ENCODE measurements at places on chromosomes 7 and 10. TPM values are rescaled to one million over a fixed set of nuclear protein-coding genes. Genes with fewer than 3 reads are reported as not detected.

- DNase-seq: no peak
- H3K27me3 ChIP-seq: peaks cover 30% of the 10 kb centered on the region
- no peaks in the 10 kb centered on the region for H3K36me3 ChIP-seq
- peak overlapping the region; percentile 36 for H3K4me3 ChIP-seq
Measured at GRCh38 chr7:158957921-158958491, 101.6 kb downstream of the DYNC2I1 start.

DNA sequence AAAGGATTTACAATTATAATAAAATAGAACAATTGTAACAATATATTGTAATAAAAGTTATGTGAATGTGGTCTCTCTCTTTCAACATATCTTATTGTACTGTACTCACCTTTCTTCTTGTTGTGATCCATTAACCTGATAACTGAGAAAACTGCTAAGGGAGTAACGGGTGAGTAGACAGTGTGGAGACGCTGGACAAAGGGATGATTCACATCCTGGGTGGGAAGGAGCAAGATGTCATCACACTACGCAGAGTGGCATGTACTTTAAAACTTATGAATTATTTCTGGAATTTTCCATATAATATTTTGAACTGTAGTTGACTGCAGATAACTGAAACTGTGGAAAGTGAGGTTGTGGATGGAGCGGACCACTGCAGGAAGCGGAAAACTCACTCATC, 91.2 kb upstream of the PLPP4 start:
- H3K4me3 ChIP-seq: no peak overlapping the region
- H3K27me3 ChIP-seq: peaks cover 20% of the 10 kb centered on the region
- H3K27ac ChIP-seq: no peak overlapping the region
- H3K36me3 ChIP-seq: no peaks in the 10 kb centered on the region
- DNase-seq: no peak
- H3K4me1 ChIP-seq: no peaks in the 10 kb centered on the region

SPDYE2 gene
- not detected for total RNA-seq

EVX1 gene
- not detected for total RNA-seq

DNA sequence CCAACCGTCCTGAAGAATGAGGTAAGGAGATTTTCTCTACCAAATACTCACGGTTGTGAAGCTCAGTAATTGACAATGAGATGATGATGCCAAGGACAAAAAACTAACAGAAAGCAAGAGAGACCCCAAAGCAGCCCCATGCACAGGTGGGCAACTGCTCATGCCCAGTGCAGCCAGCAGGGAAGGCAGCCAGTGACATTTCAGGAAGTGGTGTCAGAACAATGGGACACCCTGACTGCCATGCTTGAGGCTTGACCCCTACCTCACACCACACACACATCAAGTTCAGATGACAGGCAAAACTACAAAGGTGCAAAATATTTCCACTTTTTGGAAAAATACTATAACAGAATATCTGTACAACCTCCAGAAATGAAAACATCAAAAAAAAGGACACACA, 66.9 kb downstream of the CFAP46 start:
- no peaks in the 10 kb centered on the region for H3K36me3 ChIP-seq
- no peak overlapping the region for H3K4me3 ChIP-seq
- H3K27me3 ChIP-seq: peaks cover 80% of the 10 kb centered on the region
- DNase-seq: no peak
- H3K4me1 ChIP-seq: no peaks in the 10 kb centered on the region

DNA sequence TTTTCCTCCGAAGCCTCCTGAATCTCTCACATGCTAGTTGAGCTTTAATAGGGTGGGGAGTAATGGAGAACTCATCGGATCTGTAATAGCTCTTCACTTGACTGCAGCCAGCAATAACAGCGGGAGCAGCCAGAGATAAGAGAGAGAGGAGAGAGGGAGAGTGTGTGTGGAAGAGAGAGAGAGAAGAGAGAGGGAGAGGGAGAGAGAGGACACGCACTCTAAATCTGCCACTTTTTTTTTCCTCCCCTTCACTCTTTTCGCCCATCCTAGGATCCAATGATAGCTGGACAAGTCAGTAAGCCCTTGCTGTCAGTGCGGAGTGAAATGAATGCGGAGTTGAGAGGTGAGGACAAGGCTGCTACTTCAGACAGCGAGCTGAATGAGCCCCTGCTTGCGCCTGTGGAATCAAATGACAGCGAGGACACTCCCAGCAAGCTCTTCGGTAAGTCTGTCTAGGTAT, 107.9 kb downstream of the POU6F2 start:
- H3K4me3 ChIP-seq: peak overlapping the region; percentile 57
- no peak for DNase-seq
- H3K27ac ChIP-seq: no peak overlapping the region
- peaks cover 45% of the 10 kb centered on the region for H3K27me3 ChIP-seq

DNA sequence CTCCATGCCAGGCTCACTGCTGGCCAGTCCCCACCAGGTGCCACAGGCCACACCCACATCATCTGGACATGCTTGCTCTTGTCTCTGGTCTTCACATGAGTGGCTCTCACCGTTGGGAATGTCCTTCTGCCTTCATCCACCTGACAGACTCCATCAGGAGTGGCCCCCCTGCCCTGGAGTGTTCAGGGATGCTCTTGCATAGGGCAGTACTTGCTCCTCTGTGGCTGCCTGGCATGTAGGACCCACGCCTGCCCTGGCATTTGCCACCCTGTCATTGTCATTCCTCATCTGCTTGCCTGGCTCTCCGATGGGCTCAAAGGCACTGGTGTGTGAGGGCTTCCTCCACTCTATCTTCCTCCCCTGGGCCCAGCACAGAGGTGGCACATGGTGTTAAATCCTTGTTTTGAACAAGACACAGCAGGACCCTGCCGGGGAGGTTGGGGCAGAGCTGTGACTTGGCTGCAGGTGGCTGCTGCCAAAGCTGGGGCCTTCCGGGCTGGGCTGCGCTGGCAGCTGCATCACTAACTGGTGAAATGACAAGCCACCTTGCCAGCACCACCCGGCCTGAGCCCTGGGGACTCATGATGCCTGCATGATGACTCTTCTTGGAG, 1.8 kb downstream of the SH2D4B start:
- no peaks in the 10 kb centered on the region for H3K36me3 ChIP-seq
- DNase-seq: no peak
- H3K27me3 ChIP-seq: no peaks in the 10 kb centered on the region
- peaks cover 34% of the 10 kb centered on the region for H3K4me1 ChIP-seq

BAIAP2L1 gene
- total RNA-seq: 2.1 TPM

DNA sequence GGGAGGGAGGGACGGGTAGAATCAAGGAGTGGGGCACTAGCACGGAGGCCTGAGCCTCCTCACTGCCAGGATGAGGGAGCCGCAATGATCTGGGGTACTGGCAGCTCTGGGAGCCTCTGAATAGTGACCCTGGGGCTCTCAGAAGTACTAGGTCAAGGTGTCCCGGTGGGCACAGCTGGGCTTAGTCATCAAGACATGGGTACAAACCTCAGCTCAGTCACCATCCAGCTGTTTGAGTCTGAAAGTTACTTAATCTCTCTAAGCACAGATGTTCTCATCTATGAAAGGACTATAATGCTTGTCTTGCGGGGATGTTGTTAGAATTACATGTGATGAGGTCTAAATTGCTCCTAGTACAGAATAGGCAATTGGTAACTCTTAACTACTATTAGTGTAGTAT, 276.8 kb downstream of the KCNMA1 start:
- no peaks in the 10 kb centered on the region for H3K4me1 ChIP-seq
- no peak overlapping the region for H3K4me3 ChIP-seq
- no peak for DNase-seq
- H3K27ac ChIP-seq: no peak overlapping the region

DNA sequence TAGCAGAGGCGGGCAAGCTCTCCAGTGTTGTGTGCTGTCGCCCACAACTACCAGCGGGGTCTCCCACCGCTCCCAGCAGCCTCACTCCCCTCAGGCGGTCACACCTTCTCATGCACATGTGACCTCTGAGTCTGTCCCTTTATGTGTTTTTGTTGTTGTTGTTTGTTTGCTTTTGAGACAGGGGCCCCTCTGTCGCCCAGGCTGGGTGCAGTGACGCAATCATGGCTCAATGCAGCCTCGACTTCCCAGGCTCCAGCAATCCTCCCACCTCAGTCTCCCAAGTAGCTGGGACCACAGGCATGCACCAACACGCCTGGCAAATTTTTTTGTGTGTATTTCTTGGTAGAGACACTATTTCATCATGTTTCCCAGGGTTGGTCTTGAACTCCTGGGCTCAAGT, 1.5 kb downstream of the CPSF4 start:
- peak overlapping the region; percentile 93 for H3K4me3 ChIP-seq
- H3K27me3 ChIP-seq: no peaks in the 10 kb centered on the region
- no peak for DNase-seq
- no peak overlapping the region for H3K27ac ChIP-seq
- H3K36me3 ChIP-seq: peaks cover 30% of the 10 kb centered on the region

WEE2 gene
- total RNA-seq: not detected

ZNF804B gene
- total RNA-seq: not detected

FRMD4A gene
- total RNA-seq: 26.1 TPM

GRCh38 chr10:124131172-124131571, 37.8 kb upstream of the CHST15 start:
- no peaks in the 10 kb centered on the region for H3K36me3 ChIP-seq
- H3K4me3 ChIP-seq: no peak overlapping the region
- H3K27me3 ChIP-seq: peaks cover 16% of the 10 kb centered on the region
- no peaks in the 10 kb centered on the region for H3K4me1 ChIP-seq
- no peak overlapping the region for H3K27ac ChIP-seq

CRTAC1 gene
- 2.3 TPM for total RNA-seq

- no peaks in the 10 kb centered on the region for H3K36me3 ChIP-seq
- H3K27me3 ChIP-seq: peaks cover 6% of the 10 kb centered on the region
- H3K27ac ChIP-seq: no peak overlapping the region
Measured at GRCh38 chr7:65441010-65441409, 67.4 kb downstream of the ZNF92 start.

LRRC18 gene
- not detected for total RNA-seq

NEUROG3 gene
- total RNA-seq: not detected

PLCE1 gene
- total RNA-seq: 11.2 TPM

DNA sequence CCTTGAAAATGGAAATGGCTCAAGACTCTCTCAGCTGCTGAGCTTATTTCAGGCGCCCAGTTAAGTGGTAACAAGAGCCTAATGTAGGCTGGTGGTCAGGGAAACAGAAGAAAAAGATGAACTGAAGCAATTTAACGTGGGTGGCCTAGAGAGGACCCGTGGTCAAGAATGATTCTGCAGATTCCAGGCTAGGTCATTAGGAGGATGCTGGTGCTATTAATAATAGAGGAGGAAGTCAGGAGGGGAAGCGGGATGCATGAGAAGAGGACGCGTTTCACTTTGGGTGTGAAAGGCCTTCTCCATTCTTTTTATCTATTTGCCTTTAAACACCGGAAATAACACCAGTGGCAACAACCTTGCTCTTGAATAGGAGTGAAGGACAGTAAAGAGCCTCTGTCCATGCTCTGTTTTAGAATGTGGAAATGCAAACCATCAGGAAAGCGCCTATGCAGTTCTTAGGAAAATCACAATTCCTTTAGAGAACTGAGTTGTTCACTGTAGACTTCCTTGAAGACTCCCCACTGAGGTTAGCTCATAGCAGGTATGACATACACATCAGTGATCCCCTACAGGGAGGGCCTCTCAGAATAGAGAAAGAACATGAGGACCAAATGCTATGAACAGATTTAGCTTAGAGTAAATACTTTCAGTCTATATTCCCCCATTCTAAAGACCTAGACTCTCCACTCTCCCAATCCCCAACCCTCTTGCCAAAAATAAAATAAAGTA, 8.6 kb downstream of the LIPA start:
- DNase-seq: no peak
- H3K4me1 ChIP-seq: peaks cover 41% of the 10 kb centered on the region
- H3K4me3 ChIP-seq: no peak overlapping the region
- H3K27ac ChIP-seq: peak overlapping the region; percentile 6

- H3K4me3 ChIP-seq: no peak overlapping the region
- H3K36me3 ChIP-seq: no peaks in the 10 kb centered on the region
- no peaks in the 10 kb centered on the region for H3K4me1 ChIP-seq
- DNase-seq: no peak
Measured at GRCh38 chr10:6382081-6382480, 179.3 kb downstream of the PFKFB3 start.

- H3K36me3 ChIP-seq: no peaks in the 10 kb centered on the region
- peaks cover 19% of the 10 kb centered on the region for H3K4me1 ChIP-seq
- no peak overlapping the region for H3K27ac ChIP-seq
- no peak overlapping the region for H3K4me3 ChIP-seq
Measured at GRCh38 chr10:69069090-69070042, 18.5 kb upstream of the SRGN start.

COL17A1 gene
- not detected for total RNA-seq

PRLHR gene
- not detected for total RNA-seq

CNTNAP2 gene
- total RNA-seq: 0.99 TPM

GRCh38 chr7:8177109-8177933, 84.6 kb downstream of the ICA1 start:
- H3K27ac ChIP-seq: peak overlapping the region; percentile 17
- no peak for DNase-seq
- H3K36me3 ChIP-seq: no peaks in the 10 kb centered on the region
- no peaks in the 10 kb centered on the region for H3K27me3 ChIP-seq
- no peak overlapping the region for H3K4me3 ChIP-seq
- peaks cover 51% of the 10 kb centered on the region for H3K4me1 ChIP-seq

- peaks cover 74% of the 10 kb centered on the region for H3K27me3 ChIP-seq
- no peak overlapping the region for H3K4me3 ChIP-seq
- no peak overlapping the region for H3K27ac ChIP-seq
- no peaks in the 10 kb centered on the region for H3K4me1 ChIP-seq
Measured at GRCh38 chr10:133141958-133142340, 18.1 kb upstream of the KNDC1 start.

DNA sequence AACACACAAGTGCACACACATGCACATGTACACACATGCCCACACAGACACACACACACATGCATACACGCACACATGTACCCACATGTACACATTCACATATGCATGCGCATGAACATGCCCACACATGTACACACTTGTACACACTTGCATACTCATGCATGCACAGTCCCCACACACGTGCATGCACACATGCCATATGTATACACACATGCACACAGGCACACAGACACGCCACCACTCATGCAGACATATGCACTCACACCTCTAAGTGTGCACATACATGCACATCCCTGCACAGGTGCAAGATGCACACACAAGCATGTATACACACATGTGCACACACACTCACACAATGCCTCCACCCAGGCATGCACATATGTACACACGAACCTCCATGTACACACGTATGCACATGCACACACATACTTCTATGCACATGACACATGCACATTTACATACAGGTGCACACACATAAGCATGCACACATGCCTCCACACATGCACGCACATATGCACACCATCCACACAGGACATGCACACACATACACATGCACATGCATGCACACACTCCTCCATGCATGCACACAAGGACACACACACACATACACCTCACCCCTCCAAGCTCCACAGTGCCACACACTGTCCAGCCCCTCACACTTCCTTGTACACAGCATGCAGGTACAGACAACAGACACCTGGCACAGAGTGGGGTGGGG, 45.8 kb downstream of the YKT6 start:
- H3K27ac ChIP-seq: no peak overlapping the region
- no peak for DNase-seq
- peaks cover 5% of the 10 kb centered on the region for H3K4me1 ChIP-seq
- no peaks in the 10 kb centered on the region for H3K36me3 ChIP-seq

GRCh38 chr10:43598446-43598845, 7.8 kb upstream of the ZNF485 start:
- no peak overlapping the region for H3K27ac ChIP-seq
- no peaks in the 10 kb centered on the region for H3K36me3 ChIP-seq
- DNase-seq: peak; percentile 23
- H3K4me3 ChIP-seq: no peak overlapping the region
- H3K4me1 ChIP-seq: peaks cover 22% of the 10 kb centered on the region
- no peaks in the 10 kb centered on the region for H3K27me3 ChIP-seq
